ENCODE measurements at places on chromosomes 7 and 10.

DNA sequence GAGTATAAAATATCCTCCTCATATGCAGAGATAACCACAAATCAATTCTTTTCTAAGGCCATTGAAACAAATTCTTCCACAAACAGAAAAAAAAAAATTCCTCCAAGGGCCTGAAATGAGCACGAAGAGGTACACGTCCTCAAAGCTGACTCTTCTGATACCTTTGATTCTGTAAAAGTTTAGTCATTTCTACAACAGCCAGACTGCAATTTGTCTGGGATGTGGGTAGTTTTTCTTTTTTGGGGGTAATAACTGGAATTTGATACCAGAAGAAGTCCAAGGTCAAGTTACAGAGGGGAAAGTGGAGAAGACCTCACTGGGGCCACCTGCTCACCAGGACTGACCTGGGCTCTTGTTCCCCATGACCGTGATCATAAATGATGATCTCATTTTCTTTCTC is 121.8 kb downstream of the AOAH start:
- DNase-seq, result no peak

- DNase-seq, result no peak
Measured at GRCh38 chr10:85925201-85925750, 441.3 kb downstream of the GRID1 start.

DNA sequence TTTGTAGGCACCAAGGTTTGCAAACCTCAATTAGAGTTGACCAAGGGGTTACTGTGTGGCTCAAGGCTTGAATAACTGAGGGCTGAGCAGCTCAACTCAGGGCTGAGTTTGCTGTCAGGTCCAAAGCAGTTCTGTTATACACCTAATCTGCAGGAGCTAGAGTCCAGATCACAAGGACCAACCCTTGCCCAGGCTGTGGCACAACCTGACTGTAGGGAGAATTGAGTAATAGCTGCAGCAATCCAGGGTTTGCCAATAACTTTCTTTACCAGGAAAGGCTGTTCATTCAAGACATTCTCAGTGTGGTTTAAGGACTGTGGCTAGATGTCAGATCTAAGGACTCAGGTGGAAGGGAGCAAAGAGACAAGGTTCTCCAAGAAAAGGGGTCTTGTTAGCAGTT is 115.6 kb upstream of the IMMP2L start:
- DNase-seq, result no peak

DNA sequence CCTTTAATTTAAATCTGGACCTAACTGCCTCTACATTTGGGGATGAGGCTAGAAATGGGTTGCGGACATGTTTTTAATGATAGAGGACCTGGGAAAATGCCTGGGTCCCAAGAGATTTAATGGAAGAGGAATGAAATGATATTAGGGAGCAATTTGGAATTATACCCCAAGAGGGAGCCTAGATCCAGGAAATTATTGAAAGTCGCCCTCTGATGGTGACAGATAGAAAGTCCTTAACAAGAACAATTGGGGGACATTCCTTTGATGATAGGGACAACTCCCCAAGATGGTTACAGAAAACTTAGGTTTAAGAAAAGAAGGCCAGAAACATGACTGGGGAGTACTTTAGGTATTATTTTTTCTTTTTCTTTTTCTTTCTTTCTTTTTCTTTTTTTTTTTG is 9.5 kb upstream of the TSGA13 start:
- peak; percentile 6 for DNase-seq

- no peak for DNase-seq
Measured at GRCh38 chr10:121594623-121595350, 3.5 kb downstream of the FGFR2 start.

DNA sequence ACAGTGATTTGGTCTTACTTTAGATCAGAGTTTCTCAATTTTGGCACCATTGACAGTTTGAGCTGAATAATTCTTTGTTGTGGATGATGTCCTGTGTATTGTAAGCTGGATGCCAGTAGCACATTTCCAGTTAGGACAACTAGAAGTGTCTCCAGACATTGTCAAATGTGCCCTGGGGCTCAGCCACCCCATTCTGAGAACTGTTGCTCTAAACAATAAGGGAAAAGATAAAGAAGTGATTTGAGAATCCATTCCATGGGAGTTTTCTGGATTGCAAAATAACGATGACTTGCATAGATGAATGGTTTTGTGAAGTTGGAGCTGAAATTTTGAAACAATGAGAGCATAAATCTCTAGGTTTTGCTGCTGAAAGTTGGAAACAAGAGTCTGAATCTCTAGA is 44.6 kb downstream of the NUP205 start:
- DNase-seq, result no peak

DNA sequence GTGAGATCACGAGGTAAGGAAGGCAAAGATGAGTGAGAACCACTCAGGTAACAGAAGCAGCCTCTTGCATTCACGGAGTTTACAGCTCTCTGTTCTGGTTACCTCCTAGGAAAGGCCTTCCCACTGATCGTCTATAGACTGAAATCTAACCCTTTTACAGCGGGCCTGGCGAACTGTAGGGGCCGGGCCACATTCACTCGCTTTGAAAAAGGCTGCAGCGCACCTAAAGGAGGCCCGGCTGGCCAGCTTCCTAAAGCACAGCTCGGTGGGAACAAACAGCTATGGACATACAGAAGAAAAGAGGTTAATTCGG is 565 bp downstream of the ATP5MK start:
- peak; percentile 35 for DNase-seq

- DNase-seq, result no peak
Measured at GRCh38 chr7:2978408-2978807, 65.3 kb downstream of the CARD11 start.

GRCh38 chr10:114259824-114260223 is 20.8 kb downstream of the VWA2 start:
- DNase-seq, result no peak

DNA sequence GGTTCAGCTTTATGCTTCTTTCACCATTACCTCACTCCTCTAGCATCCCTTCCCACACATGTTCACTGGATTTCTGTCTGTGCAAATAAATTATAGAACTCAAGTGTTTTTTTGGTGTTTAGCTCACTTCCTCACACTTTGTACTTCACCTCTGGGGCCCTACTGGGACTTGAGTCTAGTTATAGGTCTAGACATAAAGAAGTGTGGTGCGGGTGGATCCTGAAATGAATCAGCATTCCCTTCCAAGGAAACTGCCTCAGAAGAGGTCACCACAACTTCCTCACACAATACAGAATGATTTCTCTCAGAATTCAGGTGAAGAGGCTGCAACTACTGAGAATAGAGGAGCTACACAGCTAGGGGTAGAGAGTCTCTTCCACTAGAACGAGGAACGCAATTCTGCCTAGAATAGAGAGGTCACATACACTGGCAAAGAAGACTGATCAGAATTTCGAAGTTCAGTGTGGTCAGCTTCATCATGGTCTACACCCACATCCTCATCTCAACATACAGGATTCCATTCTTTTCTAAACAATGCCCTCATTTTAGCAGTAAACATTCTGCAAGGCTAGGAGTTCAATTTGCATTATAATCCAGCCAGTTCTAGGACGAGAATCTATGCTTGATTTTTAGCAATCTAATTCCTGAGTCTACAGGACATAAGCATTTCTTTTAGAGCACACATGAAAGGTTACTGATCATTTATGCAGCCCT is 938.7 kb upstream of the PHF14 start:
- no peak for DNase-seq

GRCh38 chr7:3065724-3066143 is 22.1 kb upstream of the CARD11 start:
- peak; percentile 38 for DNase-seq
